ENCODE measurements at places on chromosomes 12 and 14. TPM values are rescaled to one million over a fixed set of nuclear protein-coding genes. Genes with fewer than 3 reads are reported as not detected.
A peak's percentile ranks its signal among the peaks of the same experiment; 100 is the strongest.

DNA sequence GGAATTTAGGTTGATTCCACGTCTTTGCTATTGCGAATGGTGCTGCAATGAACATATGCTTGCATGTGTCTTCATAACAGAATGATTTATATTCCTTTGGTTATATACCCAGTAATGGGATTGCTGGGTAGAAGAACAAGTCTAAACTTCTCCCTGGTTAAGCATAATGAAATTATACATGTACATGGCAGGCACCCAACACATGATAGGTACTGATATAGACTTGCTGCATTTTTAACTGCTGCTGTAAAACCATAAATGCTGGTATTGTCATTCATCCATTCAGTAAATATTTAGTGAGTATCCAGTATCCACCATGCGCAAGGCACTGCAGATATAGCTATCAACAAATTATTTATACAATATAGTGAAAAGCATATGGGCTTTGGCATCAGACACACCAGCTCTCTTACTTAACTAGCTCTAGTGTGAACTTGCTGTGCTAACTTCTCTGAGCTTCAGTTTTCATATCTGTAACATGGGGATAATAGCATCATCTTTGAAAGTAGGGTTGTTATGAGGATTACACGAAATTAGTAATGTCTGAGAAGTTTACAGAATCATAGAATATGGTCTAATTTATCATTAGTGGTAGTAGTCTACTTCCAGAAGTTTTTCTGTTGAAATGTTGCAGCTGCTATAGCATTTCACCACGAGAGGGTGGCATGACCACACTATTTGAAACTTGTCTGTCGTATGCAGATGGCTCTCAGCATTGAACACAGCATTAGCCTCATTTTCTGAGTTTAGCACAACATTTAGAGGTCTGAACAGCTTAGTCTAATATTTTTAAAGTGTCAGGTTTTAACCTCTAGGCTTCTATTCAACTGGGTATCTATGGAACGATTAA is 32.0 kb upstream of the SEL1L start:
- peak; percentile 20 for DNase-seq

DNA sequence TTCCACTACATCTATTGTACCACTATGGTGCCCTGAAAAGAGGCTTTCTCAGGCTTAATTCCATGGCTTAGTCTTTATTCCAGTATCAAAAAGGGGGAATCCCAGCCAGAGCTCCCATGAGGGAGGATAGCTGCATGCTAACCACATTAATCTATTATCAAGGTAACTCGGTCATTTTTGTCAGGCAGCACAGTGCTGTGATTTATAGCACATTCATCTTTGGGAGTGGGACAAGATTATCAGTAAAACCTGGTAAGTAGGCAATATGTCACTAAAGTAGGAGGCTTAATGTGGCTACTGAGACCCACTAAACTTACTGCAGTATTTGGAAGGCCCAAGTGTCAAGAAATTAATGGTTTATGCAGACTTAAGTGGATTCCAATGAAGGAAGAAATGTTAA is 58.9 kb downstream of the DAD1 start:
- no peak for DNase-seq

DNA sequence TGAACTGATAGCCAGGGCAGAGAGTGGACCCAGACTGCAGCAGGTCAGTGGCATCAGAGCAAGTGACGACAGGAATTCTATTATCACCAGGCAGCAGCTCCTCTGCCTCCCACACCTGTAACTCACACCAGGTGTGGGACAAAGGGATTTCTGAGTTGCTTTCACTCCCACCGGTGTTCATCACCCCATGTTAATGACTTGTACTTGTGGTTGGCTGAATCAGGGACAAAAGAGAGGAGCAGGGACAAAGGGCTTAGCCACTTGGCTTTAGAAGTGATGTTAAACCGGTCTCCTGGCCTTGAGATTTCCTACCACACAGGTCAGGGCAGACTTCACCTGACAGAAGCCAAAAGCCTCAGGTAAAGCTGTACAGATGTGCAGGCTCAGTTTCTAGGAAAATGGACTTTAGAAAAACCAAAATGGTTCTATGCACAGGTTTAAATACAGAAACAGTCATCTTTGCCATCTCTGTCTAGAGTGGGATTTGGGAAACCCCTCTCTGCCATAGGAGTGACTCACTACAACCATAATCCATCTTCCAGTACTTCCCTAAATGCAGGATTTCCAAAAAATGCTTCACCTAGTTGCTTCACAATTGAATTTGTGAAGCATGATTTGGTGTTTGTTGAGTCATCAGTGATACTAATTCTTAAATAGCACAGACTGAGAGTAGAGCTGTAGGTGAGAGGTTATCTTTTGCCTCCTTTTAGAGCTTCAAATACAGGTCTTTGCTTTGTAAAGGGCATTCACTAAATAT is 158.5 kb downstream of the PRKCH start:
- DNase-seq = no peak

DNA sequence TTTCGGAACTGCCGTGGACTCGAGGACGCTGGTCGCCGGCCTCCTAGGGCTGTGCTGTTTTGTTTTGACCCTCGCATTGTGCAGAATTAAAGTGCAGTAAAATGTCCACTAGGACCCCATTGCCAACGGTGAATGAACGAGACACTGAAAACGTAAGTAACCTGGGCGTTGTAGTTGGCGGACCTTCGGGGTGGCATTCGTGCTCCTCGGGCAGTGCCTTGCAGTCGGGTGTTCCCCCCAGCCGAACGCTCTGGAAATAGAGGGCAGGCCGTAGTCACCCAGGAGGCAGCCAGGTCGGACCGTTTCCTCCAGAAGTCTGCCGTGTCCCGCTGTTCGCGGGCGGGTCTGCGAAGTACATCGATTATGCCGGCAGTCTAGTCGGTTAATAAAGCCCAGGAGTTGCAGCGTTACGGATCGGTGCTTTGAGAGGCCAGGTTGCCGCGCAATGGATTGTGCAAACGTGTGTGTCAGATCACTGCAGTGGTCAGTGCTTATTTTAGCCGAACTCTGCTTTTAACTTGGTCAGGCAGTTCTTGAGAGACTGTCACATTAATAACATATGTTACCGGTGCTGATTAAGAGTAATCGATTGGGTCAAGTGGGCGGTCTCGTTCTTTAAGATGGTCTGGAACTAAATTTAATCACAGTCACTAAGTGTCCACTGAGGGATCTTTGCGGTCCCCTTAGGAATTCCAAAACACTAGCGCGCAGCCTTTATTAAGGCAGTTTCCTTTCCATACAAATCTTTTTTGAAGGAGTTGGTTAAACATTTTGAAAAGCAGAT is 906 bp downstream of the MARK3 start:
- DNase-seq = peak; percentile 21

The DNAJC22 gene
- 0.28 TPM for total RNA-seq

The SLC5A8 gene
- total RNA-seq = not detected

Data from heart right ventricle (tissue), 16 donors.